CD8-positive, alpha-beta memory T cell (primary cell): ENCODE measurements at places on chromosomes 3 and 15. TPM values are rescaled to one million over a fixed set of nuclear protein-coding genes. Genes with fewer than 3 reads are reported as not detected.

DNA sequence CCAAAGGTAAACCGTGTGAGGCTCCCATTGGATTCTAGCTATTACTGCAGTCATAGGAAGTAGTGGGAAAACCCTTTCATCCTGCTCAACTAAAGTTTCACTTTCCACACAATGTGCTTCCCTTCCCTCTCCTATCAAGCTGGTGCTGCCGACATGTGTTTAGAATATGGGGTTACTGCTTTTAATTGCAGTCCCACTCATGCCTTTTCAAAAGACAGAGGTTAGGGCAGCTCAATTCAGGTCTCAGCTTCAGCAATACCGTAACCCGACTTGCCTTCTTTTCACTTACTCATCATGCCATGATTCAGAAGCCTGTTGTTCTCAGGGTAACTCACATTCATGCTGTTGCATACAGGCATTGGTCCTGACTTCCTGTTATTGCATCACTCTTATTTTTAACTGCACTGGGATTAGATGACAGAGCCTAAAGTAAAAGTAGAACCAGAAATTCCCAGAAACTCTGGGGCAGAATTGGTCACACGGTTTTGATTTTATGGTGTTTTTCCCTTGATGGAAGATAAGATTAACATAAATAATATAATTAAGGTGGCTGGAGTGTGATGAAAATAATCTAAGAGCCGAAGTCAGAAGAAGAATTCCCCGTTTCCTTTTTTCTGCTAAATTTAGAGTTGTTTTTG, 45.7 kb downstream of the C2CD4B start:
- H3K27ac ChIP-seq, result no peak overlapping the region
- no peaks in the 10 kb centered on the region for H3K27me3 ChIP-seq
- H3K4me3 ChIP-seq, result no peak overlapping the region
- no peaks in the 10 kb centered on the region for H3K36me3 ChIP-seq

- H3K27me3 ChIP-seq, result no peaks in the 10 kb centered on the region
- no peak overlapping the region for H3K4me3 ChIP-seq
- H3K4me1 ChIP-seq, result peaks cover 4% of the 10 kb centered on the region
- H3K27ac ChIP-seq, result no peak overlapping the region
- DNase-seq, result no peak
Measured at GRCh38 chr3:10137178-10137577, 4.4 kb upstream of the VHL start.

DNA sequence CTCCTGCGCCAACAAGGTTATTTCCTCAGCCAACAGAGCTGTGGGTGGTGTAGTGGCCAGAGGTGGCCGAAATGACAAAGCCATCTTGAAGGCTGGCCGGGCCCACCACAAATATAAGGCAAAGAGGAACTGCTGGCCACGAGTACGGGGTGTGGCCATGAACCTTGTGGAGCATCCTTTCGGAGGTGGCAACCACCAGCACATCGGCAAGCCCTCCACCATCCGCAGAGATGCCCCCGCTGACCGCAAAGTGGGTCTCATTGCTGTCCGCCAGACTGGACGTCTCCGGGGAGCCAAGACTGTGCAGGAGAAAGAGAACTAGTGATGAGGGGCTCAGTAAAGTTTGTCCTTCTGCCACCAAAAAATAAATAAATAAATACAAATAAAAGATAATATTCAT, 481.4 kb upstream of the NAALADL2 start:
- no peak for DNase-seq
- H3K36me3 ChIP-seq, result no peaks in the 10 kb centered on the region
- H3K4me3 ChIP-seq, result no peak overlapping the region
- no peaks in the 10 kb centered on the region for H3K27me3 ChIP-seq
- H3K4me1 ChIP-seq, result no peaks in the 10 kb centered on the region

DNA sequence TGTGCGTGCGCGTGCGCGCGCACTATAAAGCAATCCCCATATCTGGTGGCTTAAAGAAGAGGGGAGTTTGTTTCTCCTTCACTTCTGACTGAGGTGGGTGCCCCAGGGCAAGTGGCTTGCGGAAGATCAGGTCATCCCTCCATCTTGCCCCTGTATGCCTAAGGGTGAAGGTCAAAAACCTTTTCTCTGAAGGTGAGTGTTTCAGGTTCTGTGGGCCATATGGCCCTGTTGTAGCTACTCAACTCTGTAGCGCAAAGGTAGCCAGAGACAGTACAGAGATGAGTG, 5.5 kb downstream of the ABTB1 start:
- peaks cover 16% of the 10 kb centered on the region for H3K4me1 ChIP-seq
- no peak overlapping the region for H3K27ac ChIP-seq
- no peaks in the 10 kb centered on the region for H3K36me3 ChIP-seq
- no peak overlapping the region for H3K4me3 ChIP-seq
- H3K27me3 ChIP-seq, result no peaks in the 10 kb centered on the region

GRCh38 chr3:36875397-36875796, 69.5 kb downstream of the TRANK1 start:
- peak overlapping the region; percentile 10 for H3K27ac ChIP-seq
- no peak overlapping the region for H3K4me3 ChIP-seq
- peaks cover 43% of the 10 kb centered on the region for H3K4me1 ChIP-seq
- peaks cover 12% of the 10 kb centered on the region for H3K36me3 ChIP-seq
- no peaks in the 10 kb centered on the region for H3K27me3 ChIP-seq
- no peak for DNase-seq

GRCh38 chr3:55172913-55173312, 245.1 kb upstream of the LRTM1 start:
- no peak for DNase-seq
- H3K27ac ChIP-seq, result no peak overlapping the region
- no peaks in the 10 kb centered on the region for H3K27me3 ChIP-seq
- H3K36me3 ChIP-seq, result no peaks in the 10 kb centered on the region

DNA sequence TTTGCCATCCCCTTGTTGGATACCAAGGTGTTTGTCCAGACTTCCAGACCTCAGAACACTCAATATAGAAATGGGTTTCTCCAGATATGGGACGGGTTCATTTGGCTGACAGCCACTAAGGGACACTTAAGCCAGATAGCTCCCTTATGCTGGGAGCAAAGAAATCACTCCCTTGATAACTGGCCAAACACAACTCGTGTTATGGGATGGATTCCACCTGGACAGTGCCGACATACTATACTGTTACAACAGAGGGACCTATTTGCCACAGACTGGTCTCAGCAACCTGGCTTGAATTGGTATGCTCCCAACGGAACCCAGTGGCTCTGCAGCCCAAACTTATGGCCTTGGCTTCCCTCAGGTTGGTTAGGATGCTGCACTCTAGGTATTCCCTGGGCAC, 114.0 kb upstream of the PLCL2 start:
- no peak overlapping the region for H3K27ac ChIP-seq
- DNase-seq, result no peak
- no peaks in the 10 kb centered on the region for H3K27me3 ChIP-seq
- no peak overlapping the region for H3K4me3 ChIP-seq

DNA sequence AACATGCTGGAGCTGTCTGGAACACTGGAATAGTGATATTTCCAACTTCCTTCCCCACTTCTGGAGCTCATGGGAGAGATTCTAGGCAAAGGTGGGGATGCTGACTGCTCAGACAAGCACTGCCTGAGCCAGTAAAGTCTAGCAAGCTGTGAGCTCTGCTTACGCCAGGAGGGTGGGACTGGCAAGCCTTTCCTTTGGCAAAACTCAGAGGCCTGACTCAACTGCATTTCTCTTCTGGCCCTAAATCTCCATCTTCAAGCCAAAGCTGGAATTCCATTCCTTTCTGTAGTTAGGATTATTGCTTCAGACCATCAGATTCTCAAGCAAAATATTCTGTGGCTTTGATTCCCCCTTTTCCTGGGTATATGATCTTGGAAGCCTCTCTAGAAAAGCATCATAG, 20.3 kb upstream of the EPB42 start:
- no peak for DNase-seq

GRCh38 chr3:54891540-54891897, 36.3 kb downstream of the LRTM1 start:
- H3K4me3 ChIP-seq, result no peak overlapping the region
- no peaks in the 10 kb centered on the region for H3K36me3 ChIP-seq
- no peak for DNase-seq
- no peaks in the 10 kb centered on the region for H3K27me3 ChIP-seq
- H3K27ac ChIP-seq, result no peak overlapping the region
- no peaks in the 10 kb centered on the region for H3K4me1 ChIP-seq

DNA sequence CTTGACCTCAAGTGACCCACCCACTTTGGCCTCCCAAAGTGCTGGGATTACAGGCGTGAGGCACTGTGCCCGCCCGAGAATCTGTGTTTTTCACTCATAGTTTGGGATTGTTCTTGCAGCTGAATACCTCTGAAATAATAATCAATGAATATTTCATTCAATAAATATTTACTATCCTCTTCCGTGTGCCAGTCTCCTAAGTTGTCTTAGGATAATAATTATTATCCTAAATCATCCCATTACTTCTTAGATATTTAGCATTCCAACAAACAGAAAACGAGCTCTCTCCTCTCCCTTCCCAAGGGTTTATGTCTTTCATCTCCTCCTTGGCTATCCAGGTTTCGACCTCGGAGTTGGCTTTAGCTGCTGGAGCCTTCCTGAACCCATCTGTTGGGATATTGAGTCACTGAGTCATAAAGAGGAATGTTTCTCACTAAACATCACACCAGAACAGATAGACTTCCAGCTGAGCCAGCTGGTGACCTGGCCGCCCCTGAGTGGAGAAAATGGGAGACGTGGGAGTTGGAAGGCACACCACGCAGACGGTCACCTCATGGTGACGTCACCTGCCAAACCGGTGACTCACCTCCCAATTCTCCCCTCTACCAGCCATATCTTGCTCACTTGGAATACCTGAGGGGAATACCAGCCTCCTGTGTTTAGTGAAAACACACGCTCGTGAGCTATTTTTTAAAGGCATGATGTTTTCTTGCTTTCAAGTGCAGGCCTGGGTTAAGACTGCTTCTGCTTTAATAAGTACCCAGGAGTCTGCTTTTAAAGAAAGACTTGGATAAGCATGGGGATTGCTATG, 43.9 kb downstream of the BHLHE40 start:
- H3K27me3 ChIP-seq, result no peaks in the 10 kb centered on the region
- peaks cover 31% of the 10 kb centered on the region for H3K4me1 ChIP-seq
- peak overlapping the region; percentile 63 for H3K27ac ChIP-seq
- no peak for DNase-seq

DNA sequence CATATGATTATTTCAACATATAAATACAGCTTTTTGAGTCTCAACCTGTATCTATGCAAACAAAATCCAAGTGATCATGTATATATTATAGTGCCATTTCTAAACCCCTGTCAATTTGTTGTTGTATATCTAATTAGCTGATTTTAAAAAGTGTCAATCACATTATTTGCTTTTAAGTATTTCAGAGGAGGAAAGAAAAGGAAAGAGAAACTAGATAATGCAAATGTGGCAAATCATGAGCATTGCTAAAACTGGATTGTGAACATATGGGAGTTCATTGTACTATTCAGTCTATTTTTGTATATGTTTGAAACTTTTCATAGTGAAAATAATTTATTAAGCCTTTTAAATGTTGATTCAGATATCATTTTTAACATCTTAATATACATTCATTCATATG, 190.7 kb downstream of the ZIC4 start:
- no peaks in the 10 kb centered on the region for H3K27me3 ChIP-seq
- H3K36me3 ChIP-seq, result no peaks in the 10 kb centered on the region
- DNase-seq, result no peak
- no peak overlapping the region for H3K27ac ChIP-seq
- no peaks in the 10 kb centered on the region for H3K4me1 ChIP-seq

DNA sequence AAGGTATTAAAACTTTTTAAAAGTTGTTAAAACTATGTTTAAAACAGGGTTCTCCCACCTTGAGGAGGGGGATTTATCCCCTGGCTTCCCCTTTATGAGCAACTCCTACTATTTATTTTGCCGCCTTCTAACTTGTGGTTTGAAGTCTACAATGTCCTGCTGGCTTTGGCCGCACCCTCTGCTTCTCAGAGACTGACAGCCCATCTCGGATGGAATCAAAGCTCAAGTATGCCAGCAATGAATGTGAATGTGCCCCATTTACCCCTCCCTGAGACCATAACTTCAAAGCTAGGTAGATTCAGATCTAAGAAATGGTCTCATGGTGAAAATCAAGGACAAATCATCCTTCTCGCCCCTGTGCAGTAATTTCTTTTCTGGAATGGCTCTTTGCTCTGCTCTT, 10.3 kb downstream of the ZBTB38 start:
- DNase-seq, result no peak
- H3K36me3 ChIP-seq, result no peaks in the 10 kb centered on the region
- no peaks in the 10 kb centered on the region for H3K27me3 ChIP-seq
- peak overlapping the region; percentile 54 for H3K27ac ChIP-seq
- peaks cover 16% of the 10 kb centered on the region for H3K4me1 ChIP-seq

GRCh38 chr15:31964586-31965307, 65.6 kb upstream of the CHRNA7 start:
- no peak for DNase-seq
- H3K4me3 ChIP-seq, result no peak overlapping the region
- no peaks in the 10 kb centered on the region for H3K36me3 ChIP-seq
- H3K4me1 ChIP-seq, result no peaks in the 10 kb centered on the region
- no peaks in the 10 kb centered on the region for H3K27me3 ChIP-seq

DNA sequence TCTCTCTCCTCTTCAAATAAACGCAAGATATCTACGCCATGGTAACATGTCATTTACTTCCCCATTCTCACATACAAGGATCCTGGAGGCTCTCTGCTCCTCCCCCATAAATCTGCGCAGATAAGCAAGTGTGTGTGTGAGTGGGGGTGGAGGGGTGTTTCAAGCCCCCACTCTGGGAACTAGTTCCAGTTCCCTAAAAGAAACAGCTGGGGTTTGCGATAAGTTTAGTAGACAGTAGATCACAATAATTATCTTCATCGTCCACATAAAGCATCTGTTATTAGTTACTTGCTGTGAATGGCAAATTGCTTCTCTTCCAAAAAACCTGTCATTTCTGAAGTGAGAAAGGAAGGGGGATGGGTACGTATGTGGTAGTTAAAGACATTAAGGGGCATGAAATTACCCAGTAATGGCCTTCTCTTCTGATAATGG, 79.8 kb downstream of the RBPMS2 start:
- peaks cover 22% of the 10 kb centered on the region for H3K4me1 ChIP-seq
- H3K27ac ChIP-seq, result peak overlapping the region; percentile 38
- no peaks in the 10 kb centered on the region for H3K27me3 ChIP-seq
- DNase-seq, result no peak
- H3K36me3 ChIP-seq, result peaks cover 11% of the 10 kb centered on the region

DNA sequence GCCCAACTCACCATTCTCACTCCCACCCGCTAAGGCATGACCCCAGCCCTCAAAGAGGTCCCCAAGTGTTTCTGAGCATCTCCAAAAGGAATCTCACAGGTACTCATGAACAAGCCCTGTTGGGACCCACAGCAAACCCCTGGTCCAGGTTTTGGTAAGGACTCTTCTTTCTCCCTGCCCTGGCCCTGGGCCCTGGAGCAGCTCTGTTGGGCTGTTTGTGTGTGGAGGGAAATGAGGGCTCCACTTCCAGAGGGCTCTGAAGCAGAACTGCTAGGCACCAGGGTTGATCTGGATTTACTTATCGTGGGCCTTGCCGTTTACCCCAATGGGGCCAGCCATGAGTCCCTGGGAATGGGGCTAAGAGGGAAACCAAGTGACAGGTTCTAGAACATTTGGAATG, 92.9 kb downstream of the TLE3 start:
- H3K4me1 ChIP-seq, result no peaks in the 10 kb centered on the region
- no peak for DNase-seq
- H3K4me3 ChIP-seq, result no peak overlapping the region
- H3K36me3 ChIP-seq, result no peaks in the 10 kb centered on the region

- no peaks in the 10 kb centered on the region for H3K4me1 ChIP-seq
- no peak overlapping the region for H3K27ac ChIP-seq
- DNase-seq, result no peak
- no peaks in the 10 kb centered on the region for H3K36me3 ChIP-seq
Measured at GRCh38 chr3:168431491-168431890, 335.8 kb upstream of the GOLIM4 start.

MFAP1 gene
- total RNA-seq, result 49.8 TPM

ARHGEF3 gene
- 56.6 TPM for total RNA-seq

SLC12A8 gene
- total RNA-seq, result 0.91 TPM

TTBK2 gene
- 11.4 TPM for total RNA-seq

FBN1 gene
- total RNA-seq, result 0.46 TPM

KBTBD8 gene
- 21.9 TPM for total RNA-seq

SLC51A gene
- not detected for total RNA-seq
